ENCODE measurements at places on chromosomes 4 and X.

DNA sequence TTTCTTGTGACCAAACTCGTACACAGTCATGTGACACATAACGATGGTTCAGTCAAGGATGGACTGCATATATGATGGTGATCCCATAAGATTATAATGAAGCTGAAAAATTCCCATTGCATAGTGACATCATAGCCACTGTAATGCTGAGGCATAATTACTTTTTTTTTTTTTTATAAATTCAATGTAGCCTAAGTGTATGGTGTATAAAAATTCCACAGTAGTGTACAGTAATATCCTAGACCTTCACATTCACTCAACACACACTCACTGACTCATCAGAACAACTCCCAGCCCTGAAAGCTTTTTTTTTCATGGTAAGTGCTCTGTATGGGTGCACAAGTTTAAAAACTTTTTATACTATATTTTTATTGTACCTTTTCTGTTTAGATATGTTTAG lies 105.0 kb downstream of the AREG start:
- no peak for DNase-seq

DNA sequence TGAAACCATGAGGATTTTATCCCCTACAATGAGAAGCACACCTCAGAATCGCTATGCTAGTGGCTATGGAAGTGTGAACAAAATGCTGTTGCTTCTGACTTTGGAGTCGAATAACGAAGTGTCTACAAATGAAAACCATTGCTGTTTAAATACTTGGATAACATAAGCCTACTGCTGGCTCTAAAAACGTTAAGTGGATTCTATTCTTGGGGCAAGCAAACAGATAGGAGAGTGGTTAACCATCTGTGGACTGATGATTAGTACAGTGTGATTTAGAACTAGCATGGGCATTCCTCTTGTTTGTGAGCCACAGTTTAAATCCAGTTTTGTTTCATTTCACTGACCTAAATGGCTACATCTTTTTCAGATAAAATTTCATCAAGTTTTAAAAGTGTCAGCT lies 109.7 kb upstream of the PNPLA4 start:
- DNase-seq, result no peak

DNA sequence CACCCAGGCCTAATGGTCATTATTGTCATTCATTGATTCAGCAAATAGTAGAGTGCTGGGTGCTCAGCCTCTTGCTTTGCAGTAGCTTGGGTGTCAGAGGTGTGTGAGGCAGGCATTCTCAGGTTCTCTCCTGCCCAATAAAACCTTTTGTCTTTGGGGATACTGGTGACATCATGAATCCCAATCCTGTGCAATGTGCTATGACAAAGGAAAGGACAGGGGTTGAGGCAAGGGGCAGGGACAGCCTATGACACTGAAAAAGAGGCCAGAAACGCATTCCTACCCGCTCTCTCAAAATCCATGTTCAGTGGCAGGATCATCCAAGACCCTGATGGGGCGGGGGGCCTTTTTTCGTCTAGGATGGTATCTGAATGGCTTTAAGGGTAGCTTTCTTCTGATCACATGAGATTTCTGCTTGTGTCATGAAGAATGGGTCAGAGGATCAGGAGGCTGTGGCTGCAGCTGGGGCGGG lies 1.5 kb upstream of the FAM193A start:
- no peak for DNase-seq

DNA sequence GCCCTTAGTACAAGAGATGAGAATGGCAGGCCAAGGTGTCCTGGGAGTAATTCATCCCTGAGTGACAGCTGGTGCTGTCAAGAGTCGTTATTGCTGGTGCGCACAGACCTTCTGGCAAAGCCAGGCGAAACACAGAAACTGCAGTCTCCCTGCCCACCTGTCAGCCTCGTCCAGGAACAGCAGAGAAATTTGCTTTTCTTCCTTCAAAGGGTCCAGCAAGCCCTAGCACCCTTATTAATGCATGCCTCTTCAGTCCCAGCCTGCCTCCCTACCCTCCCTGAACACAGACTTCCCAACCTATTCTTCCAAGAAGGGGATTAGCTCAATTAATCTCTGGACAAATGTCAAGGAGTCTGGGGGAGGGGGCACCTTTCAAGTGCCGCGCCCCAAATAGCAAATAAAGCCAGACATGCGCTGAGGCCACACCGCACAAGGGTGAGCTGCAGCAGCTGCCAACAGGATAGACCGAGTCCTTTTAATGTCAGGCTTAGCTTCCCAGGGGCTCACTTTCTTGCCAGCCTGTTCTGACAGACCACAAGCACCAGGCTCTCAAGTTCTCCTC lies 250.7 kb upstream of the RASGEF1B start:
- DNase-seq, result no peak

DNA sequence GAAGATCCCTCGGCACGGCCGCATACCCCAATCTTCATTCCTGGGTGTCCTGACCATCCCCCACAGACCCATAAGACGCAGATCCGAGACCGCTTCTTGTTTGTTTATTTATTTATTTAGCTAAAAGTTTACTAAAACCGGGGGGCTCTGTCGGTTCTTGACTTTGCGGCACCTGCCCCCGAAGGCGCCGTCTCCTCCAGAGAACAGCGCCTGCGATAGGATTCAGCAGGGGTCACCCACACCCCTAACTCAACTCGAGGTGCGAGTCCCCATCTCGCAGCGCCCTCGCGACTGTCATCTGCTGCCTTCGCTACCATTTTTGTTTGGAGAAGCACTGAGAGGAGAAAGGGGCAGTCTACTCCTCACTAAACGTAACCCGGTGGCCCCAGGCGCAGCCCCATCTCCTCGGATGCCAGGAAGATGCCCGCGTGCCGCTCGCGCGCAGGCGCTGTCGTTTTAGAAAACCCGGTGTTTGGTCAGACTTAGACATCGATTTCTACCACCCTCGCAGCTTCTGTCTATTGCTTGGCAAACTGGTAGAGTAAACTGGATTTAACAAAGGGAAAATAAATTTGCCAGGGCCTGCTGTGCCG lies 18.9 kb upstream of the GPR101 start:
- DNase-seq, result no peak

- no peak for DNase-seq
These were observed 19.0 kb downstream of the CXXC4 start for GRCh38 chr4:104475652-104476051.

DNA sequence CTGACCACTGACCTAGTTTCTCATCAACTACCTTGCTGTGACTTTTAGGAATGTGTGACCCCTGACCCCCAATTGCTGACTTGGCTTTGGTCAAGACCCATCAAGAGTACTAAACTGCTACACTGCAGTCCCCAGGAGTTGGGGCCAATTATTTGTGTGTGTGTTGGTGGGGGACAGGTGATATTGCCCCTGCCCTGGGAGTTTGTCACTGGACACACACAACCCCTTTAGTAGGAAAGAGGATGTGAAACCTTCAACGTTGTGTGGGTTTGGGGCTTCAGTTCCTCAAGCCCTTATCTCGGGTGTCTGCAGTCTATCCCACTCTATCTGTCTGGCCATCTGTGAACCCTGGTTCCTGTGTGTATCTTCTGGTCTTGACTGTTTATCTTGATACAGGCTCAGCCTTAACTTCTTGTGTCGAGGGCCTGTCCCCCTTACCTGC lies 6.5 kb downstream of the SASH3 start:
- no peak for DNase-seq
